Karpas-422 (cell line): ENCODE measurements at places on chromosomes 6 and 20. TPM values are rescaled to one million over a fixed set of nuclear protein-coding genes. Genes with fewer than 3 reads are reported as not detected.

The ECT2L gene
- total RNA-seq: not detected in 2 replicates

The C6orf141 gene
- total RNA-seq: not detected in 2 replicates

The KCNK15 gene
- not detected in 2 replicates for total RNA-seq

The CDSN gene
- not detected in 2 replicates for total RNA-seq

DNA sequence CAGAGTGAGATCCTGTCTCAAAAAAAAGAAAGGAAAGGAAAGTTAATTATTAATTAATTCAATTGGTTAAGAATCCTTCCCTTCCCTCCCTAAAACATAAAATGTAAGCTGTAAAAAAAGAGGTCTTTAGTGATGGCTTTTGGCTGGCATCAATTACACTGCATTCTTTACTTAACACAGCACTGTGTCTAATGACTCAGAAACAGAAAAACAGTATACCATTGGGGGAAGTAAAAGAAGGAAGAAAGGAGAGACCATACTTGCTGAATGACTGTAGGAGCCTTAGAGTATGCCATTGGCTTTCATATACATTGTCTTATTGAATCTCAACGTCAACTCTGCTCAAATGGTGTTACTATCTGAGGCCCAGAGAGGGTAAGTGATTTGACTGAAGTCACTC lies 18.3 kb upstream of the CITED2 start:
- no peak for DNase-seq
